ENCODE measurements at places on chromosomes 3 and 15.
A peak's percentile ranks its signal among the peaks of the same experiment; 100 is the strongest.

DNA sequence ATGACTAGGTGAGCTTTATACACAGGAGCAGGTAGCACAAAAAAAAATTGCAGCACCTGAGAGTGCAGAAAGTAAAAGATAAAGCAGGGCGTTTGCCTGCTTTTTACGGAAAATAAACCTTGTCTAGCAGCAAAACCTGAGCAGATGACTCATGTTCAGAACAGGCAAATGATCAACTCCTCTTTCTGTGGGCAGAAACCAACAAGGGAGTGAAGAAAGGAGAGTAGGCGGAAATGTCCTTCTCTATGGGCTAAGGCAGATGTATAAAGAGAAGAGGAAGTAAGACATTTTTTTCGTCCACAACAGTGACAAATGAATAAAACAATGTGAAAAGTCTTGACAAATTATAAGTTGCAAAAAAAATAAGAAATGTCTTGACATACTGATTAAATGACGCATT lies 24.5 kb upstream of the GMNC start:
- DNase-seq = peak; percentile 23

GRCh38 chr3:16305111-16305541 lies 40.1 kb downstream of the OXNAD1 start:
- DNase-seq = peak; percentile 10

- DNase-seq = no peak
These were observed 5.9 kb downstream of the KY start for GRCh38 chr3:134644731-134645514.

DNA sequence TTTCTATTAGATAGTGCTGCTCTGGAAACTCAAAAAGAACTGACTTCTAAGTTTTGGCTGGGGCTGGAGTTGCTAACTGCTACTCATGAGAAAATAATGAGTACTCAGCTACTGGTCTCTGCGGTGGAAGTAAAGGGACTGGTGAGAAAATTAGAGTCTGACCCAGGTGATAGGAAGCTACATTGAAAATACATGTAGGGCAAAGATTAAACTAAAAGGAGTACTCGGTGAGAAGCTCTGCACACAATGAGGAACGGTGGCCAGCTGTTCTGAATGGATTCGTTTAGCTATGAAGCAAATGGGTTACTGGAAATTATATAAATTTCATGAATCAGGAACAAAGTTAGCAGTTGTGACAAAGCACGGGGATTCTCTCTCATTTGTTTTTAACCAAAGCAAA lies 512.9 kb upstream of the SGO1 start:
- no peak for DNase-seq

DNA sequence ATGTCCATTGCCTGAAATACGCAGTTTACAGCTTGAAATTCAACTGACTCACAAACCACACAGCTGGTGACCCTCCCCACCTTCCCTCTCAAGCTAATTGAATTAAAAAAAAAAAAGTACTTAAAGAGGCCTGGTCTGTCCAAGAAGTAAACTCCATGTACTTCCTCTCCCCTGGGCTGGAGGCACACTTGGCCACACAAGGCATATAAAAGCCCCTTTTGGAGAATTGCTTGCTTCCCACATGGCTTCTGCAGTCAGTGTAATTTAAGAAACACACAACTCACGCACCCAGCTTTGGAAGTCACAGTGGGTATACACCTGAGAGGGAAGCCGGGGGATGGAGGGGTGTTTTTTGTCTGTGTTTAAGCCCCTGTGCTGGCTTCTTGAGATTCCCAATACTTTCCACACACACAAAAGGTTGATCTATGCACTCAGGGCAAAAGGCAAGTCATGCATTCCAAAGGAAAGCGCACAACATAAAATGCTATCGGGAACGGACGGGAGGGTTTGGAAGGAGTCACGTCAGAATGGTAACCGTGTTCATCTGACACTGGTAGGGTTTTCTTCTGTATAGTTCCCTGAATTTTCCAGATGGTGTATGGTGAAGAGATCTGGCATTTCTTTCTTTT lies 106.6 kb upstream of the ALDH1A3 start:
- DNase-seq = no peak

- DNase-seq = peak; percentile 91
These were observed 55.0 kb downstream of the CFAP20DC start for GRCh38 chr3:58994746-58995330.

All from hematopoietic multipotent progenitor cell treated with erythropoietin and hydrocortisone succinate and interleukin-3 and kit ligand, for 4 days (in vitro differentiated cells).